ENCODE measurements at places on chromosomes 2 and 18.

DNA sequence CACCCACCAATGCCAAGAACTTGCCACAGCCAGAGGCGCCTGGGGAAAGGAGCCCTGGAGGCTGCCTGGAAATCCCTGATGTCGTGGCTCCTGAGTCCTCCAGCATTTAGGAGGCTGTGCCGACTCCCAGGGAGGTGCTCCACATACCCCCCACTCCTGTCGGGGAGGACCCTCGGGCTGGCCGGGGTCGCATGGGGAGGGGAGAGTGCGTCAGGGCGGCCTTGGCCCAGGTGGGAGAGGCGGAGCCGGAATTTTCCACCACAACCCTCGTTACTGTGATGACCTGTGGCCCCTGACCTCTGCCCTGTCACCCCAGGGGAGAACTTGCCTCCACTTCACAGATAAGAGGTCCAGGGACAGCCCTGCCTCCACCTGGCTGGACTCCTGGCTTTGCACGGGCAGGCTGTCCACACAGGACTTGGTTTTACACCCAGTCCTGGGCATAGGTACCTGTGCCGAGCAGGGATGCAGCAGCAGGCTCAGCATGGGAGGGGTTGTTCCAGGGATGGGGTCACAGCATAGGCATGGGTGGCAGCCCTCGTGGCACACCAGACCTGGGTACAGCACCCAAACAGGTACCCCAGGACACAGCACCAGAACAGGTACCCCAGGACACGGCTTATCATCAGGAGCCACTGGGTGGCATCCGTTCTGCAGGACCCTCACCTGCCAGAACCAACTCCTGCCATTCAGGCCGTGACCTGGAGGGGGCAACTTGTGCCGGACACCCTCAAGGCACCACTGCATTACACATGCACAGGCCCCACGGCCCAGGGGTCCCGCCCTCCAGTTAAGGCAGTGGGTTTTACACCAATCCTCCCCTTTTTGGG, 12.3 kb upstream of the AGXT start:
- no peak for DNase-seq

- no peak for DNase-seq
Measured at GRCh38 chr2:217919781-217920351, 82.9 kb downstream of the TNS1 start.

DNA sequence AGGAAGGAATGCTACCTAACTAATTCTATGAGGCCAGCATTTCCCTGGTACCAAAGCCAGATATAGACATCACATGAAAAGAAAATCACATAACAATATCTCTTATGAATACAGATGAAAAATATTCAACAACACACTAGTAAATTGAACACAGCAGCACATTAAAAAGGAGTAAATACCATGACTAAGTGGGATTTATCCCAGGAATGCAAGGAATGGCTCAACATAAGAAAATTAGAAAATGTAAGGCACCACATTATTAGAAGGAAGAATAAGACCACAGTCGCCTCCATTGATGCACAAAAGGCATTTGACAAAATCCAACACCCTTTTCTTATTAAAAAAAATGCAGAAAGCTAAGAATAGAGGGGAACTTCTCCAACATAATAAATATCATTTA, 133.9 kb downstream of the TTC32 start:
- DNase-seq = no peak

GRCh38 chr2:102226612-102227391, 40.0 kb downstream of the IL1RL2 start:
- no peak for DNase-seq

- DNase-seq = no peak
Measured at GRCh38 chr2:45814488-45814887, 163.0 kb downstream of the PRKCE start.

DNA sequence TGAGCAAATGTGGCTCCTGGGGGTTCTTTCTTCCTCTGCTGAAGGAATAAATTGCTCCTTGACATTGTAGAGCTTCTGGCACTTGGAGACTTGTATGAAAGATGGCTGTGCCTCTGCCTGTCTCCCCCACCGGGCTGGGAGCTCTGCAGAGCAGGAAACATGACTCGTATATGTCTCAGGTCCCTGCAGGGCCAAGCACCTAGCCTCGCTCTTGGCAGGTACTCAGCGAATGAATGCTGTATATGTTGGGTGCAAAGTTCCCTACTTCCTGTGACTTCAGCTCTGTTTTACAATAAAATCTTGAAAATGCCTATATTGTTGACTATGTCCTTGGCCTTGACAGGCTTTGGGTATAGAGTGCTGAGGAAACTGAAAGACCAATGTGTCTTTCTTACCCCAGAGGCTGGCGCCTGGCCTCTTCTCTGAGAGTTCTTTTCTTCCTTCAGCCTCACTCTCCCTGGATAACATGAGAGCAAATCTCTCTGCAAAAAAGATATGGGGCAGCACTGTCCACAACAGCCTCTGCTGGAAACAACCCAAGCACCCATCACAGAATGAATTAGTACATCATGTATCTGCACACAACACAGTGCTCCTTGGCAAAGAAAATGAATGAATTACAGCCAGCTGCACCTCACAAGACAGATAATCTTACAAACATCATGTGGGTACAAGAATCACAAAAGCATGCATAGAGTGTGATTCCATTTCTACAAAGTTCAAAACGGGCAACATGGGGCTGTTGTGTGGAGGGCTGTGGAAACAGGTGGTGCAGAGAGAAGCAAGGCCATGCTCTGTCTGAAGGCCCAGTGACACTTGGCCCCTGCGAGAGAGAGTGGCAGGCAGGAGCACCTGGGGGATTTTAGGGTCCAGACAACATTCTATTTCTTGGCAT, 6.6 kb downstream of the IL1RN start:
- no peak for DNase-seq
